ENCODE measurements at places on chromosomes 5 and 9.

- DNase-seq = no peak
Observed at GRCh38 chr9:32468740-32469139, 57.3 kb downstream of the RIGI start.

- DNase-seq = no peak
Observed at GRCh38 chr9:13994240-13994639, 319.7 kb downstream of the NFIB start.

DNA sequence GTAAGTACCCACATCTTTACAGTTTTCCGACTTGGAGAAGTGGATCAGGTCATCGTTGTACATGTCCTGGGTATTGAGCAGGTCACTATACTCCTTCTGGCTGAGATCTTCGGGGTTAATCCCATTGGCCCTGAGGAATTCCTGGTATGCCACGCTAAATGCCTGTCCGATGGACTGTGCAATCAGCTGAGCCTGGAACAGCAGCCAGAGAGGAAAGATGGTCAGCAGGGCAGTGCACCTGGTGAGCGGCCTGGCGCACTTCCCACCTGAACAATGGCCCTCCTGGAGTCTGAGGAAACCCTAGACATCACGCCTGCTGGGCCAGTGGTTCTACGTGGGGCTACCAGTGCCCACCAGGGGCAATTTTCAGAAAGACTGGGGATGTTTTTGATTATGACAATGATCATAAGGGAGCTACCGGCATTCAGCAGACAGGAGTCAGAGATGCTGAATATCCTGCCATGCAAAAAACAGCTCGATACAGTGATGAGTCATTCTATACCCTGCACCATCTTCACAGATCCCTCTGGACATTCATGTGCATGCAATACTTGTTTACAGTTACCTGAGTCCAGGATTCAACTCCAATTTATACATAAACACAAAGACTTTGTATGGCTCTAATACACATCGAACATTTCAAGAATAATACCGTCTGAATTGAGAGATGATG is 127.2 kb downstream of the ENTREP1 start:
- no peak for DNase-seq

DNA sequence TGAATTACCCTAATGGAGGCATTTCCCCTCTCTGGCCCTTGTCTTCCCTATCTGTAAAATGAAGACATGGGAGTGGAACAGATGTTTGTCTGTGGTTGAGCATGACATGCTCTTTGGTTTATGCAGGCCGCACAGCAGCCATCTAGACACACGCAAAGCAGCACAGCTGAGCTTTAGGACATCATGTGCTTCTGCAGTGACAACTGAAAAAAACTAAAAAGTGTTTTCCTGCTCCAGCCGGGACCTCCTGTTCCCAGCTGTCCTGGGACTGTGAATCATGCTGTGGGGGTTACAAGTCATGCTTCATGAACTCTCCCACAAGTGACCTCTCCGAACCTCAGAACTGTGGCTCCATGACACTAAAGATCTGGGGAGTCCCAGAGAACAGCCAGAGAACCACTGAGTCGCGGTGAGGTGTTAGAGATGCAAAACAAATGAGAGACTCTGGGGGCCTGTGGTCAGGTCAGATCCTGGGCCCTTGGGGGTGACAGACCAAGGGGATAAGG is 1.7 kb downstream of the SMIM3 start:
- peak; percentile 56 for DNase-seq

DNA sequence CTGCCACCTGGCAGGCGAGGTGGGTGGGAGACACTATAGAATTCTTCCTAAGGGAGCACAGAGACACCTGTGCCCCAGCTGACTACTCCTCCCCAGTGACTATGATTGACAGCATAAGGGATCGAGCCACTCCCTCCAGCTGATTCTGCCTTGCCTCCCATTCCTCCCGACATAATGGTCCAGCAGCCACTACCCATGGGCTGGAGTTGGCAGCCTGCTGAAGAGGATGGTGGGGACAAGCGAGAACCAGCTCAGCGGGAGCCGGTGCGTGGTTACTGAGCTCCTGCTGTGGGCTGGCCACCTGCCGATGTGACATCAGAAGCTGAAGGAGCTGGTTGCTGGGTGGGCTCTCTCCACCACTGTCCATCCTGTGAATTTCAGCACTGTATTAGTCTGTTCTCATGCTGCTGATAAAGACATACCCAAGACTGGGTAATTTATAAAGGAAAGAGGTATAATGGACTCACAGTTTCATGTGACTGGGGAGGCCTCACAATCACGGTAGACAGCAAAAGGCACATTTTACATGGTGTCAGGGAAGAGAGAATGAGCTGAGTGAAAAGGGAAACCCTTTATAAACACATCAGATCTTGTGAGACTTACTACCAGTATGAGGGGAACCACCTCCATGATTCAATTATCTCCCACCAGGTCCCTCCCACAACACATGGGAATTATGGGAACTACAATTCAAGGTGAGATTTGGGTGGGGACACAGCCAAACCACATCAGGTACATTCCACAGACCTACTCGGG is 12.1 kb upstream of the NCS1 start:
- DNase-seq = no peak

- peak; percentile 41 for DNase-seq
Observed at GRCh38 chr9:98998441-98999151, 54.9 kb downstream of the COL15A1 start.

GRCh38 chr9:15231788-15232635 is 75.0 kb downstream of the TTC39B start:
- DNase-seq = no peak

- DNase-seq = no peak
Observed at GRCh38 chr9:106784076-106784475, 78.9 kb upstream of the ZNF462 start.

DNA sequence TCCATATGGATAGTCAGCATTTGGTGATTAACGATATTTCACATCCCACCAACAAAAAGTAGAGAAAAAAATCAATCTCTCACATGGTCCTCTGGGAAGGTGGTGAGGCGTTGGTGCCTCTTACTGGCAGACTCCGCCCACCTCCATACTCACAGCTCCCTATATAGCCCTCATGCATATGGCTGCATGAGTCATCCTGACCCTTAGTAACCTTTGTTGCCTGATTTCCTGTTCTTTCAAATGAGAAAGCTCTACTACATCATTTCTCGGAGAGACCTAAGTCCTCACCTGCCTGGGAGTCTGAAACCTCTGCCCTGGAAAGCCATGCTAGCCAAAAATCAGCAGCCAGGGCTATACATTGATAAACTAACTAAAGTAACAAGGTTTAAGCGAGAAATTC is 33.3 kb upstream of the ABCA1 start:
- peak; percentile 50 for DNase-seq

DNA sequence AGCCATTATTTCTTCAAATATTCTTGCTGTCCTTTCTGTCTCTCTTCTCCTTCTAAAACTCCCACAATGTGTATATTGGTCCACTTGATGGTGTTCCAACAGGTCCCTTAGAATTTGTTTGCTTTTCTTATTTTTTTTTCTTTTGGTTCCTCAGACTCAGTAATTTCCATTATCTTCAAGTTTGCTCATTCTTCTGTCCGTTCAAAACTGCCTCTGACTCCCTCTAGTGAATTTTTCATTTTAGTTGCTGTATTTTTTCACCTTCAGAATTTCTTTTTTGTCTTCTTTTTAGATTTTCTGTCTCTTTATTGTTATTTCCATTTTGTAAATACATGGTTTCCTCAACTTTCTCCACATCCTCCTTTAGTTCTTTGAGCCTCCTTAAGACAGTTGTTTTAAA is 6.4 kb upstream of the SRP19 start:
- no peak for DNase-seq

DNA sequence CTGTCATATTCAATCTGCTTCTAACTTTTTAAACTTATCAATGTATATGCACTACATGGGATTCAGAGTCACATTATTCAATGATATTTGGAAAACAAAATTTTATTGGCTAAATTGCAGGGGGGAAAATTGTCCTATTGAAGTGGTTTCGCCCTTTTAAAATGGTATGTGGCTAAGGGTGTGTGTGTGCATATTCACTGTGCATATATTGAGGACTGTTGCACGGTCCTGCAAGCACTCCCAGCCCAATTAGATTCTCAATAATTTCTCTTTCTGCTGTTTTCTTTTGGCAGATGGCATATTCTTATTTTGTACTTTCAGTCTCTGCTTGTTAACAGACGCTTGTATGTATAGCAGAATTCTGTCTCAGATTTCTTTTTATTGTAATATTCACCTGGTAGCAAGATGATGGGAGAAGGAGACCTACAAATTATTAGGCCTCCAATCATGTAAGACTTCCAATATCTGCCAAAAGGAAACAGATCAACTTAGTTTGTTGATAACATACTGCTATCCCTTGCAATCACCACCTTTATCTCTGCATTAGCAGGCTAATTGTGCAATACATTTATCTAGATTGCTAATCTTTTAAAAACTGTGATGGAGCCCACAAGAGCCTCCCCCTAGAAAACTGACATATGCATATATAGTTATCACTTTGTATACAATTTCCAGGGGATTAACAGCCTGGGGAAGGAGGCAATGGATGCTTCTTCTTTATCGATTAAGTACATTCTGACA is 411.5 kb downstream of the PLK2 start:
- DNase-seq = no peak

DNA sequence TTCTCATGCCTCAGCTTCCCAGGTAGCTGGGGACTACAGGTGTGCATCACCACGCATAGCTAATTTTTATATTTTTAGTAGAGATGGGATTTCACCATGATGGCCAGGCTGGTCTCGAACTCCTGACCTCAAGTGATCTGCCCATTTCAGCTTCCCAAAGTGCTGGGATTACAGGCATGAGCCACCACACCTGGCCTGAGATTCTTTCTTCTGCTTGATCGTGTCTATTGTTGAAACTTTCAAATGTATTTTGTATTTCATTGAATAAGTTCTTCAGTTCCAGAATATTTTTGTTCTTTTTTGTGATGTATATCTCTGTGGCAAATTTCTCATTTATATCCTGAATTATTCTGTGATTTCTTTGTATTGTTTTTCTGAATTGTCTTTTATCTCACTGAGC is 1063.3 kb upstream of the WWC1 start:
- DNase-seq = no peak

- no peak for DNase-seq
Observed at GRCh38 chr5:103057208-103058130, 62.5 kb downstream of the GIN1 start.

- DNase-seq = no peak
Observed at GRCh38 chr5:148793261-148793660, 33.1 kb upstream of the ADRB2 start.

DNA sequence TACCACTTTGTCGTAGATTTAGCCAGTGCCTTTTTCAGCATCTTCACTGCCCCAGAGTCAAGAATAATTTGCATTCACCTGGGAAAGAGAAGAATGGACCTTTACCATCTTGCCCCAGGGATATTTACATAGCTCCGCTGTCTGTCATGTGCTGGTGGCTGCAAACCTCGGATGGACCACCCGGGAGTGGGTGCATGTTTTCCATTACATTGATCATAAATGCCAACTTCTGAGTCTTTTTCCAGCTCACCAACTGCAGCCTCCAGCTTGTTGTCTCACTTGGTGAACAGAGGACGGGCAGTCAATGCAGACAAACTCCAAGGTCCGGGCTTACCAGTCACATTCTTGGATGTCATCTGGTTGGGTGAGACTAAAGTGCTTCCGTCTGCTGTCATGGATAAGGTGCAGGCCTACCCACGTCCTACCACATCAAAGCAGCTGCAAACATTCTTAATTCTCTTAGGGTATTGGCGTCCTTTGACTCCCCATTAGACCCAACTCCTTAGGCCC is 155.8 kb upstream of the APC start:
- DNase-seq = no peak

DNA sequence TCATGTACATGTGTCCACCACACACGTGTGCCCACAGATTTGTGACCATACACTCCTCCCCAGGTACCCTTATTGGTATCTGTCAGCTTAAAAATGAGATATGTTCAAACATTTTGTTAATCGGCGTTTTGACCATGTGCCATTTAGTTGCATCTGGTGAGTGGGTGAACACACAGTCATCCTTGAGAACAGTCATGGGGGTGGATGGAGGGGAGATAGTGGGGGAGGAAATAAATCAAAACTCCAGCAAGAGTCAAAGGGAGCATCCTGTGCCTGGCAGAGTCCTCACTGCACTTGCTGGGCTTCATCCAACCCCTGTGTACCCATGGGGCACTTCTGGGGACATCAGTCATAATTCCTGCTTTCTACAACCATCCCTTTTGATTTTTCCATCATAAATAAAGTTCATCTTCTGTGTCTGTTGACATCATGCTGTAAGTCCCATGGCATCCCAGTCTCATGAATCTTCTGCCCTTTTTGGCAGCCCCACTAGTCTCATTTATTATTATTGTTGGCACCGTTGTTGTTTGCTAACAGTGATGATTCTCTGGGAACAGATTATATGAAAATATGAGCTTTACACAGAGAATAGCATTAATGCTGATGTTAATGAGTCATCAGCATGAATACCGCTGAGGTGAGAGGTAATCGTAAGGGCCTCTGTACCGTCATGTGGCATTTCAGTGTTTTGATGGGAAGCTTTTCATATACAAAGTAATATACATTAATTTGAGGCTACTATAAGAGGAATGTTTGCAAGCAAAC is 24.4 kb upstream of the CLK4 start:
- DNase-seq = no peak

DNA sequence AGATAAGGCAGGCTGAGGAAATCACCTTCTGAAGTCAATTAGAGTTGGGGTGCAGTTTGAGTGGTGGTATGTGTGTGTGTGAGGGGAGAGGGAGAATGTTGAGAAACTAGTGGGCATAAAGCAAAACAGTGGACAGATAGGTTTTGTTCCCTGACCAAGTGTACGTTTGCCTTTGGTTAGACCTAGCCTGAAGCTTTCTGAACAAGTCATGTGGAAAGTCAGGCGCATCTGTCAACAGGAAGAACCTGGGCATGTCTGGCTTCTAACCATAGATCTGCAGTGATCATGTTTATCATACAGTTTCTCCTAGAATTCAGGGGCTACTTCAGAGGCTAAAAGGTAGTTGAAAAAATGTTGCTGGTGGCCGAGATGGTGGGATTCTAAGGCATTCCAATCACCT is 143.2 kb upstream of the PCA3 start:
- DNase-seq = no peak

DNA sequence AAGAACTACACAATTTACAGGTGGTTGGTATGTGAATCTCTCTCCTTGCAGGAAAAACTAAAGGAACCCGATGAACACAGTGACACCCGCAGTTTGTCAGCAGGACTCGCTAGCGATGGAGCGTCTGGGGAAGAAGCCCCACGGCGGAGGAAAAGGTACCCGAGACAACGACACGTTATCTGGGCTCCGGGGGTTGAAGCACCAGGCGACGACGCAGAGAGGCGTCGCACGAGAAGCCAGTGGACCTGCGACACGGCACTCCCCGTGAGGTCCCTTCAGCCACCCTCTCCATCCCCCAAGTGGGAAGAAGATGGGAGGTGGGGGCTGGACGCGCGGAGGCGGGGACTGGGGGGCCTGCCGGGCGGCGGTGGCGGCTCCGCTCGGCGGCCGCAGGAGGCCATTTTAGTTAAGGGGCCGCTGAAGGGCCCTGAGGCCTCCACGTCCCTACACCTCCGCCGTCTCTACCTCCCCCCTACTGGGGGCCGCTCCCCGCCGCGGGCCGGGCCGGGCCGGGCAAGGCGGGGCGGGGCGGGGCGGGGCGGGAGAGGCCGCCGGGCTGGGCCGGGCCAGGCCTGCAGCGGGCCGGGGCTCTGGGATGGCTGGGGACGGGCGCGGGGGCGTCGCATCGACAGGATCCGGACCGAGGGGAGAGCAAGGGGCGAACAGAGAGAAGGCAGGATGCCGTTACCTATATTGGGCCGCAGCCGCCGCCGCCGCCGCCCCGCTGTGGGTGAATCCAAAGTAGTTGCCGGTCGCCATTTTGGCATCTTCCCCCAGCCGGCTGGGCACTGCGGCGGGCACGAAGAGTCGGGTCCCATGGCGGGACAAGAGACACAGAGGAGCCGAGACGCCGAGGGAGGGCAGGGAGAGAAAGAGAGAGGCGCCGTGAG is 754 bp downstream of the ZFR start:
- peak; percentile 34 for DNase-seq

Data from stimulated activated CD8-positive, alpha-beta memory T cell treated with anti-CD3 and anti-CD28 coated beads, Interleukin-15, amount 100 ng/mL, for 48 hours (primary cell).